ENCODE measurements at places on chromosomes 12 and 14. TPM values are rescaled to one million over a fixed set of nuclear protein-coding genes. Genes with fewer than 3 reads are reported as not detected.

OAS3 gene
- total RNA-seq: 22.8 TPM

VPS37B gene
- 26.7 TPM for total RNA-seq

KRT71 gene
- total RNA-seq: not detected

PPP1R36 gene
- 0.19 TPM for total RNA-seq

BBOF1 gene
- 4.2 TPM for total RNA-seq

MBIP gene
- total RNA-seq: 14.6 TPM

DPPA3 gene
- total RNA-seq: not detected

LRP1-AS gene
- total RNA-seq: not detected

SRSF5 gene
- 208 TPM for total RNA-seq

MYF6 gene
- not detected for total RNA-seq

GLIPR1L1 gene
- total RNA-seq: not detected

INHBC gene
- not detected for total RNA-seq

ADAMTS20 gene
- not detected for total RNA-seq

SLC38A4 gene
- total RNA-seq: 0.12 TPM
